Stimulated activated CD8-positive, alpha-beta memory T cell treated with anti-CD3 and anti-CD28 coated beads, Interleukin-7, amount 100 ng/mL, for 1 hour (primary cell): ENCODE measurements at places on chromosomes 4 and X.

DNA sequence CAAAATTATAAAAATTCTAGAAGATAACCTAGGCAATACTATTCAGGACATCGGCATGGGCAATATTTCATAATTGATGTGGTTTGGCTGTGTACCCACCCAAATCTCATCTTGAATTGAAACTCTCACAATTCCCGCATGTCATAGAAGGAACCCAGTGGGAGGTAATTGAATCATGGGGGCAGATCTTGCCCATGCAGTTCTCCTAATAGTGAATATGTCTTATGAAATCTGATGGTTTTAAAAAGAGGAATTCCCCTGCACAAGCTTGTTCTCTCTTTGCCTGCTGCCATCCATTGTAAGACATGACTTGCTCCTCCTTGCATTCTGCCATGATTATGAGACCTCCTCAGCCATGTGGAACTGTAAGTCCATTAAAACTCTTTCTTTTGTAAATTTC, 77.7 kb downstream of the DDX60 start:
- no peak for DNase-seq

DNA sequence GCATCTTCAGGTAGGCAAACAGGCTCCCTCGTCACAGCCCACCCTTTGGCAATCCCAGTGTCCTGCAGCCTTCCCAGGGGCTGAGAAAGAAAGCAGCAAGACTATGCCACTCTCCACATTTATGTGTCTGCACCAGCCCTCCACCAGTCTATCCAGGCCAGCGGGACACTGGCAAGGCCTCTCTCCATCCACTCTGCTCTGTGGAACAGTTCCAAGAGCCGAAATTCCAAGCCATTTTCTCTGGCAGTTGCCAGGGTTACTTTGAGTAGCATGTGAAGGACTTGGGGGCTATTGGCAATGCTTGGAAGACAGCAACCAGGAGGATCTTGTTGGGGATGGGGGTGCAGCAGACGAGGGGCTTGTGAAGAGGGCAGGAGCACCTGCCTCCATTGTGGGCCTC, 52.1 kb downstream of the TSC22D3 start:
- DNase-seq: no peak

DNA sequence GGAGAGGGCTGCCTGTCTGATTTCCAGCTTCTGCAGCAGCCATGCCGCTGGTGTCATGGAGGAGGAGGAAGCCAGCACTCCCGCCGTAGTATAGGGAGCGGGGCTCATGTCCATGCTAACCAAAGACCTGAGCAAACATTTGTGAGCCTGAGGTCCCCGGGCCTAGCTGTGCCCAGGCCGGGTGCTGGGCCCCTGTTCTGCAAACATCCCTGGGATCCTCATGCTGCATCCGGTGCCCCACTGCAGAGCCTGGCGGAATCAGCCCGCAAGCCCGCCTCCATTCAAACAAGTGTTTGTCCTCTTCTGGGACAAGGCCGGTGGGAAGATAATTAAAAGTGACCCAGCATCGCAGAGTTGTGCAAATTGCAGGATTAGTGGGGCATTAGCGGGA, 106.3 kb downstream of the SORCS2 start:
- no peak for DNase-seq

GRCh38 chrX:31200430-31200829, 128.6 kb upstream of the FTHL17 start:
- DNase-seq: no peak

GRCh38 chrX:56793521-56794320, 64.7 kb downstream of the NBDY start:
- DNase-seq: no peak

DNA sequence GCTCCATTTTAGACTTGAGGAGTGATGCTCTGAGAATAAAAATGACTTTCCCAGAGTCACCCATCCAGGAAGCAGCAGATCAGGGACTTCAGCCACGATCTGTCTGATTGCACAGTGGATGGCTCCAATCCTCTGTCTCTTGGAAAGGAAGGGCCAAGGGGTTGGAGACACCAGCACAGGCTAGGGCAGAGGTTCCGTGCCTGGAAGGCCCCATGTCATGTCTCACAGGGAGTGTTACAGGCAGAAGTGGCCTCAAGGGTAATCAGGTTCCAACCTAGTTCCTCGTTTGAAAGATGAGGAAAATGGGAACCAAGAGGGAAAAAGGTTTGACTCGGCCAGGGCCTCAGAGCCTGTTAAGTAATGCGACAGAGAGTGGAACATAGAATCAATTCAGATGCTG, 160.0 kb downstream of the EFNB1 start:
- no peak for DNase-seq

DNA sequence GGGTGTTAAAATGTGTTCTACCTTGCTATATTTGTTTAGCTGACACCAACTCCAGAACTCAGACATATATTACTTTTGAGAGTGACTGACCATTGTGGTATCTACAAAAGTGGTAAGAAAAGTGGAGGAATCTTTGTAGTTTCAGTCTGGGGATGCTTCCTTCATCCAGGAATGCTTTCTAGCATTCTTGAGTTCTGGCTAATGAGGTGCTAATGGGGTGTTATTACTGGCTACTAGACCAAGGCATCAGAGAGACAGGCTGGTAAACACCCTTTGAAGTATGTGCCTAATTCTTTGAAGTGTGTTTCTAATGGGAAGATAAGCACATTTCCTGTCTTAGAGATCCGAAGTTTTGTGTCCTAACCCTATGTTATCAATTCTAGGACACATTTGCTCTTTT, 310.4 kb downstream of the SPRY1 start:
- no peak for DNase-seq

GRCh38 chr4:118335324-118335723, 17.5 kb downstream of the PRSS12 start:
- no peak for DNase-seq

- no peak for DNase-seq
Observed at GRCh38 chr4:79341893-79342653, 16.2 kb upstream of the NAA11 start.

DNA sequence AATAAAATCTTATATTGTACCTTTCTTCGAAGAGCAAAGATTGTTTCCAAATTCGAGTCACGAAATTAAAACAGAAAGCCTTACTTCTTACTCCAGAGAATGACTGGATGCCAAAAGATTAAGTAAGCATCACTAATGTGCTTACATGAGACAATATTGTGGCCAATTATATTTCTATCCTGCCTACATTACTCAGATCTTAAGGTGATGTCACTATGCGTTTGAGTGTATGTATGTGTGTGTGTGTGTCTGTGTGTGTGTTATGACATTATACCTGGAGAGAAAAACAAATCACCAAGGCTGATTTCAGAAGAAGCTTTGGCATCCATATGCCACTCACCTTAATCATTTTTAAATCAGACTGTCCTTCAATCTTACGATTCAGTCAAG, 556.3 kb downstream of the PPARGC1A start:
- DNase-seq: no peak

- DNase-seq: no peak
Observed at GRCh38 chrX:106615041-106615440, 3.3 kb downstream of the RADX start.

- no peak for DNase-seq
Observed at GRCh38 chr4:68591204-68591603, 15.1 kb upstream of the UGT2B17 start.

- DNase-seq: no peak
Observed at GRCh38 chr4:136925203-136925602, 607.1 kb downstream of the PCDH18 start.

GRCh38 chr4:28926156-28926555, 1794.0 kb upstream of the PCDH7 start:
- DNase-seq: no peak
